ENCODE measurements at places on chromosomes 2 and 18. TPM values are rescaled to one million over a fixed set of nuclear protein-coding genes. Genes with fewer than 3 reads are reported as not detected.

CD8B gene
- polyA plus RNA-seq: 0.25 TPM

NBEAL1 gene
- 5.7 TPM for polyA plus RNA-seq

IL36G gene
- polyA plus RNA-seq: 0.14 TPM

CRYBA2 gene
- polyA plus RNA-seq: not detected

ZNF385B gene
- polyA plus RNA-seq: 24.5 TPM

GPATCH11 gene
- 7.6 TPM for polyA plus RNA-seq

Data from forelimb muscle (tissue), 1 donor.